ENCODE measurements at places on chromosomes 16 and 17.
A peak's percentile ranks its signal among the peaks of the same experiment; 100 is the strongest.

DNA sequence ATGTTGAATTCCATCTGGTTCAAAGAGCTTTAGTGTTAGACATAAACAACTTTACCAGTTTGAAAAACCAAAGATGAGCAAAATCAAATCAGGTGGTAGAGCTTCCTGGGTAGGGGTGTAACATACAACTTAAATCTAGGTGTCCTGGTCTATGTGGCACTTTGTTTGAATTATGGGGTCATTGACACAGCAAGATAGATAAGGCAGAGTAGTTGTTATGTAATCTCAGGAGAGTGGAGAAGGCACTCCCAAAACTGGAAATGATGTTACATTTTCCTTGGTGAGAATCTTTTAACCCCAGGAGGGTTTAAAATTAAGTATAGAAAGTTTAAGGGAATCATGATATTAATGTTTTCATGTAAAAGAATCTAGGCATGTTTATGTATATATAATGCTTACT, 31.9 kb downstream of the CCDC42 start:
- no peak for DNase-seq

- DNase-seq: peak; percentile 31
Measured at GRCh38 chr17:53186001-53186400, 636.7 kb upstream of the KIF2B start.

GRCh38 chr17:58079300-58080033, 3.8 kb upstream of the DYNLL2 start:
- DNase-seq: no peak

DNA sequence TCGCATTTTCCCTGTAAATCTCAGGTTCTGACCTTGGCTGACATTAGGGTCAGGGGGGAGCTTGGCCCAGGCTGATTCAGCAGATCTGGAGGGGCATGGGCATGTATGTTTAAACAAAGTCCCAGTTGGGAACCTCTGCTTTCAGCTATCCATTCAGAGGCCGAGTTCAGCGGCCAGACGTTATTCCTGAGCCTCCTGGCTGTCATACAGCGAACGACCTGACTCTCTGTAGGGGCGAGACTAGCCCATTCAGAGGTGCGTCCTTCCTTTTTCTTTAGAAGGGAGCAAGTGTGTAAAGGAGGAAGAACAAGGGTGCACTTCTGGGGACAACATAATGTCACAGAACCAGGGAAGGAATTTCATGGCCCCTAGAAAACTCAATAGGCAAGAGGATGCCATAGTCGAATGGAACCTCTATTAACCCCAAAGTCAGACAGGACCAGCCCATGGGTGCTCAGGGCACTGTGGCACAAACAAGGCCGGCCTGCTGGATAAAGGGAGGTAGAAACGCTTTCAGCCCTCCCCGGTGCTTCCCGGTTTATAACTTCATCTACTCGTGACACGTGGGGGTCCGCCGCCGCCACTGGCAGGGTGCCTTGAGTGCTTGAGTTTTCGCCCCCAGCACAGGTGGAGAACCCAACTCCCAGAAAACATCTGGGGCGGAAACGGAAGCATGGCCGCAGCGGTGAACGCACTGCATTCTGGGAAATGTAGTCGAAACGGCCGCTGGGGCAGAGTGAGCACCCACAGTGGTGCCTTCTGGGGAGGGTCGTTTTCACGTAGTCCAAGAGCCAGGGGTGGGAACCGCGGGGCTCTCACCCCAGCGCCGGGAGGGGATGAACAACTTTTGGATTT, 33.2 kb upstream of the PLCG2 start:
- DNase-seq: peak; percentile 70

DNA sequence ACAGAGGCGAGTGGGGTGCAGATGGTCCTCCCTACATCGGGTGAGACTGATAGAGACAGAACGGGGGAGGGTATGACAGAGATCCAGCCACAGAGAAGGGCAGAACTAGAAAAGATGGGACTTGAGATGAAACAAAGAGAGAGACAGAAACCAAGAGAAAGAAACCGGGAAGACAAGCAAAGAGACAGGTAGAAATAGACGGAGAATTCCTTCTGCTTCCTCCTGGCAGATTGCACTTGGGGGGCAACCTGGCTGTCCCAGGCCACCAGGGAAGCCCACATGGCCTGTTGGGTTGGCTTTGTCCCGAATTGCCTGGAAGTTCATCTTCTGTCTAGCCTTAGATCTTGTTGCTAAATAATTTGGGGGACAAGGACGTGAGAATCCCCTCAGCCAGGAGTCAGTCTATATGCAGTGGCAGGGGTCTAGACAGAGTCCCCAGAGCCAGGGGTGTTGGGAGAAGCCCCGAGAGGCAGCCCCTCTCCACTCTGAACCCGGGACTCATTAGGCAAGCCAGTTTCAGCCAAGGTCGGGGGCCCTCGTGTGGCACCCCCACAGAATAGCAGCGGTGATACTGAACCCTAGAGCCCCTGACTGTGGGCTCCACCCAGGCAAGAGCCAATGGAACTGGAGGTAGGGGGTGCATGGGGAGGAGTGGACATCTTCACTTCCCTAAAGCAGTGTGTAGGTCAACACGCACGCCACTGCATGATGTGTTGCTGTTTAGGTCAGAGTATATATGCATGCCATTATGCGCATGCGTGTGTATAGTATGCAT, 627 bp upstream of the TSPOAP1 start:
- peak; percentile 32 for DNase-seq

DNA sequence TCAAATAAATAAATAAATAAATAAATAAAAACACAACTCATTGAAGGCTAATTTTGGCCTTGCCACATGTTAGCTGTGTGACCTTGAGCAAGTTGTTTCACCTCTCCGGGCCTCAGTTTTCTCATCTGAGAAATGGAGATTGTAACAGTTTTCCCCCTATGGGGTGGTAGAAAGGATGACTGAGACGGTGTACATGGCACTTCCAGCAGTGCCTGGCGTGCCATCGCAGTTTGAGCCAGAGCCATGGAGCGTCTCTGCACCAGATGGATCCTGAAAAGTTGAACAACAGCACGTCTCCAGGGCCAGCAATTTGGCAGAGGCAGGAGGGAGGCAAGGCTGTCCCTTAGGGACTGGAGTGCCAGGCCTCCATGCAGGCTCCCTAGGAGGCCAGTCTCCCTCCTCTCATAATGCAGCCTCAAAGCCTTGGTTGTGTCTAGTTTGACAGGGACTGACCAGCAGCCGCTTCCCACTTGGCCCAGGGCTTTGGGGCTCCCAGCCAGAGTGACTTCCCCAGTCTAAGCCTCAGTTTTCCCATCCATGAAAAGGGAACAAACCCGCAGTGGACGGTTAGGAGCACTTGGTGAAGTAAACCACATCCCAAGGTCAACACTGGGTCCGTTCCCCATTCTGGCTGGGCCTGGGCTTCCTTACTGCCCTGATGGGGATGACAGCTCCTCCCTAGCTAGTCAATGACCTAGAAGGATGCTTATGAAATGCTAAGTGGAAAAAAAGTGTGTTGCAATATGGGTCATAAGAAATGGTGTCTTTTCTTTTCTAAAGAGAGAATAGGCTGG, 19.3 kb downstream of the SOCS1 start:
- DNase-seq: no peak

- no peak for DNase-seq
Measured at GRCh38 chr16:72908362-72909167, 139.4 kb downstream of the ZFHX3 start.

- no peak for DNase-seq
Measured at GRCh38 chr16:64011650-64012049, 1110.2 kb downstream of the CDH11 start.

- no peak for DNase-seq
Measured at GRCh38 chr16:10612649-10613179, 32.3 kb upstream of the EMP2 start.

DNA sequence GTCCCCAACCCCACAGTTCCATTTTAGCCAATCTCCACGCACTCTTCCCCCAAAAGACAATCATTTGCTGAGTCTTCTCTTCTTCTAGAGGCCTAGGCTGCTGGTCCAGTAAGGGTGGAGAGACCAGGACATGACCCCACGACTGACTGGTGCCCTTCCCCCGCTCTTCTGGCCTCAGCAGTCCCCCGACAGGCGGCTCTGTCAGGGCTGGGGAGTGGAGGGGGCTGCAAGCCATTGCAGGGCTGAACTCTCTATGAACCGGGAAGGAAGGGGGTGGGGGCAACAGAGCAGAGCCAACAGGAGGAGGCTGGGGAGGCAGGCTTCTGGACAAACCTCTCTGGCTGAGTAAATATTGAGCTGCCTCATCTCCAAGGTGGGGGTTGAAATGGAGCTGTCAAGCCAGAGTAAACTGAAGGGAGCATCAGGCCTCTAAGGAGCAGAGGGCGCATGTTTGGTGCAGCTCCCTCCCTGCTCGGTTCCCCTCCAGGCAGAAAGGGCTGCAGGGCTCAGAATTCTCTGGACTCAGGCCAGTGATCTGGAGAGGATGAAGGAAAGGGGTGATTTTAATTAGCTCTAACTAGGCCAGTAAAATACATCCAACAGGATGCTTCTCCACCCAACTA, 8.7 kb downstream of the HOXB1 start:
- no peak for DNase-seq

DNA sequence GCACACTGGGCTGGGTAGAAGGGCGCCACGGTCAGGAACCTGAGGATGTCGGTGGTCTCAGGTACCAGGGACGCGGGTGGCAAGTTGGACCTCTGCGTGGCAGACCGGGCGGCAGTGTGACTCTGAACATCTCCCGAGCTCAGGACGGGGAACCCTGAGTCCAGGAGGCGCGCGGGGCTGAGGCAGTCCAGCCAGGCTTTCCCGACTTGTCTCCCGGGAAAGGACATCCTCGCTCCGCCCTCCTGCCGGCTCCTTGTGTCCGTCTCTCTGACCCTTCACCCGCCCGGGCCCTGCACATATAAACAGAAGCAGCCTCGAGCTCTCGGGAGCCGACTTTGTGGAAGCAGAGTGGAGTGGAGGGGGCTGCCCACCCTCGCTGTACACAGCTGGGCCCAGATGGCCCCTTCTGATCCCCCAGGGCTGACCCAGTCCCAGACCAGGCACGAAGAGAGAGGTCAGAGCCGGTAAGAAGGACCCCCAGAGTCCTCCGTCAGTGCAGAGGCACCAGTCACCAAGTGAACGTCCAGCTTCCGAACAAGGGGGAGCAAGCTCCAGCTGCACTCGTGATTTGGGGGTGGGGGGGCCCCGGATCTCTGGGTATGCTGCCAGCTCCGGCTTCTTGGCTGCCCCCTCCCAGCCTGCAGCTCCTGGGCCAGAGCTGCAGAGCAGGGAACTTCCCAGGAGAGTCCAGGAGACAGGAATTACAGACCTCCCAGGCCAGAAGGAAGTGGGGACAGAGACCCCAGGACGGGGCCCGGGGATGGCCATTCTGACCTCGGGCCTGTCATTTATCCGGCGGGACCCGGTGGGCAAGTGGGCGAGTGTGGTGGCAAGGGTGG, 8.5 kb upstream of the P2RX1 start:
- no peak for DNase-seq

GRCh38 chr16:79298894-79299799, 301.4 kb downstream of the MAF start:
- no peak for DNase-seq

DNA sequence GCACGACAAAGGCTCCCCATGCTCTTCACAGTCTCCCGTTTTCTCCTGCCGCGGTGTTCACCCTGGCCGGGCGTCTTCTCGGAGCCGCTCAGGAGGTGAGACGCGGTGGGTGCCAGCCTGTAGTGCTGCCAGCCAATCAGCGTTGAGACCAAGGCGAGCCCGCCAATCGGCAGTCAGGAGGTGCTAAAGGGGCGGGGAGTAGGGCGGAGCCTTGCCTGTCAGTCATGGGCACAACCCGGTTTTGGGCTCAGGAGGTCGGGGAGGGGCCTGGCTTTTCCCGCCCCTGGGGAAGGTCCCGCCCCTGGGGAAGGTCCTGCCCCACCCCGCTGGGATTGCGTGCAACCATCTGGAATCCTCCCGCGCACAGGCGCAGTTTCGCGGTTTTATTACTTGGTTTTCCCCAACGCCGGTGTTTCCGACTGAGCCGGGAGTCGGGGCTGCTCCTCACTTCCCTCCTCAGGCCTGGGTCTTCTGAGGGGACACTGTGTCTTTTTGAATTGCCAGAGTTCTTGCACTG, at the start of gene PRDM7:
TSS of gene PRDM7 (minus strand) at position 92 of the 517 bp plus-strand sequence. CDS start 1,421 bp downstream, outside the sequence.
- DNase-seq: peak; percentile 98

DNA sequence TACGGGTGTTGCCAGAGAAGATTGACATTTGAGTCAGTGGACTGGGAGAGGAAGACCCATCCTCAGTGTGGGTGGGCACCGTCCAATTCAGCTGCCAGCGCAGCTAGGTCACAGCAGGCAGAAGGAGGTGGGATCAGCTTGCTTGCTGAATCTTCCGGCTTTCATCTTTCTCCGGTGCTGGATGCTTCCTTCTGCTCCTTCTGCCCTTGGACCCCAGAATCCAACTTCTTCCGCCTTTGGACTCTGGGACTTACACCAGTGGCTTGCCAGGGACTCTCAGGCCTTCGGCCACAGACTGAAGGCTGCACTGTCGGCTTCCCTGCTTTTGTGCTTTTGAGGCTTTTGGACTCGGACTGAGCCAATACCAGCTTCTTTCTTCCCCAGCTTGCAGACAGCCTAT, 46.1 kb upstream of the RPL38 start:
- no peak for DNase-seq

- DNase-seq: no peak
Measured at GRCh38 chr17:70869402-70870085, 700.2 kb downstream of the KCNJ2 start.

DNA sequence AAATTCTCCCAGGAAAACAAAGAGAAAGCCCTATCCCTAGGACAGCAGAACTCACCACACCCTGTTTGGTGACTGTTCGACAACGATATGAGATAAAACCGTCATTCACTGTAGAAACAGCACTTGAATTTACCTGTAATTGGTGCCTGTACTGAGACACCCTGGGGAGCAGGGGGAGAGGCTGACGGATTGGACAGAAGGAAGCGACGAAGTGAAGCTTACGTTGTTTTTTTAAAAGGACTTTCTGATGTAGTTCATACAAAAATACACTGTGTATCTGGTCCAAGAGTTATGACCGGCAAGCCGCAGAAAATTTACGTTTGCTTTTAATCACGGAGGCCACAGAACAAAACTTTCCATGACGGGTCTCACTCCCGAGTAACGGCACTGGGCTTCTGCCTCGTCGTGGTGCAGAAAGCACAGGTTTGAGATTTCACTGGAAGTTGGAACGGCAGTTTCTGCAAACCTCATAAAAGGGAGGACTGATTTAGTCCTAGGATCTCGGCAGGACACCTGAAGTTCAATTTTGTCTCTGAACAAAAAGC, 9.7 kb downstream of the NXN start:
- peak; percentile 52 for DNase-seq

GRCh38 chr16:11429123-11429522, 83.9 kb downstream of the RMI2 start:
- no peak for DNase-seq

DNA sequence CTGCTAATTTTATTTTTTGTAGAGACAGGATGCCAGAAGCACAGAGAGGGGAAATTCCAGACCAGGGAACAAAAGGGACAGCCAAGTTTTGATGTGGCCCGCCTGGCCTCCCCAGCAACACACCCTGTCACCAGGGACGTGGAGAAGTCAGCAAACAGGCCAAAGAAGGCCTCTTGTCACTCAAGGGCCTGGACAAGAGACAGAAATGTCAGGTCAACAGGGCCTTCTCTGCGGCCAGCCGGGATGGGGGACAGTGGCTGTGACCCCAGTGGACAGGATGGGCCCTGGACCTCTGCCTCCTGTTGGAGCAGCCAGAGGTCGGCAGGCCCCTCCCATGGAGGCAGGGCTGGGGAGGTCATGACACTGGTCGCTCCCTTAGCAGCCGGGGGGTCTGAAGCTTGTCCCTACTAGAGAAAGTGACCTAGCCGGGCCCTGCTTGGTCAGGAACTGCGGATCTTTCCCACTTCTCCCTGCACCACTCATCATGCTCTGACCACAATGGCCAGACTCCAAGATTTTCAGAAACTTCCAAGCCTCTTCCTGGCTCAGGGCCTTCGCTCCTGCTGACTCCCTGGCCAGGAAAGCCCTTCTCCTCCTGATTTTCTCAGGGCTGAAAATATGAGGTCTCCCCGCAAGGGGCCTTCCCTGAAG, 9.2 kb upstream of the TVP23A start:
- DNase-seq: peak; percentile 69
